ENCODE measurements at places on chromosomes 1 and 21. TPM values are rescaled to one million over a fixed set of nuclear protein-coding genes. Genes with fewer than 3 reads are reported as not detected.

OXCT2 gene
- total RNA-seq: 0.67 TPM

RNU1-4 gene
- 1,386 TPM for total RNA-seq

GRCh38 chr1:172499636-172500141 is 33.3 kb upstream of the SUCO start:
- peak; percentile 33 for DNase-seq
- no peaks in the 10 kb centered on the region for H3K27me3 ChIP-seq
- no peak overlapping the region for H3K4me3 ChIP-seq
- H3K36me3 ChIP-seq: no peaks in the 10 kb centered on the region
- H3K27ac ChIP-seq: no peak overlapping the region

DNA sequence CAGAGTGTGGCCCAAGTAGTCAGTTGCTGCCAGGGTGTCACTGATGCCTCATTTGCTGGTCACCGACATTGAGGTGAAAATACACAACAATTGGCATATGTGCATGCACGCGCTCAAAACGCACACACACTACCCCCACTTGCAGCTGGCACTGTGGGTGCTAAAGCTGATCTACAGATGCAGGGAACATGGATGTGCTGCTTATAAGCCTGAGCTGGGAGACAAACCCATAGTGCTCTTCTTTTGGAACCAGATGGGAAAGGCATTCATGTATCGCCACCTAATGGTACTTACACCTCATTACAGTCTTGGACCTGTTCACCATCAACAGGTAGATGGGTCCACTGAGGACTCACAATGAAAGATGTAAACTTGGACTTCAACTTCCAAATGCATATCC is 70.3 kb upstream of the CAMK1G start:
- peaks cover 11% of the 10 kb centered on the region for H3K27me3 ChIP-seq
- H3K27ac ChIP-seq: no peak overlapping the region
- H3K4me3 ChIP-seq: no peak overlapping the region
- H3K4me1 ChIP-seq: no peaks in the 10 kb centered on the region
- no peaks in the 10 kb centered on the region for H3K36me3 ChIP-seq

DNA sequence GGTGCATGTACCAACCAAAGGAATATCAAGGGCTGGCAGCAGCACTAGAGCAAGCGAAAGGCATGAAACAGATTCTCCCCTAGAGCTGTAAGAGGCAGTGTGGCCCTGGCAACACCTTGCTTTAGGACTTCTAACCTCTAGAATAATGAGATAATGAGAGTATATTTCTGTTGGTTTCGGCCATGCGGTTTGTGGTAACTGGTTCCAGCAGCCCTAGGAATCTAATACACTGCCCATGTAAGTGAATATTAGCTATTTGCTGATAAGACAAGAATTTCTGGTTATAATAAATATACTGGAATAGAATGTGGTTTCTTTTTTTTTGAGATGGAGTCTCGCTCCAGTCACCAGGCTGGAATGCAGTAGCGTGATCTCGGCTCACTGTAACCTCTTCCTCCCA is 199.4 kb downstream of the GABPA start:
- H3K27me3 ChIP-seq: no peaks in the 10 kb centered on the region
- no peak for DNase-seq
- peaks cover 3% of the 10 kb centered on the region for H3K36me3 ChIP-seq
- no peak overlapping the region for H3K4me3 ChIP-seq

GRCh38 chr1:87511449-87511848 is 182.8 kb downstream of the LMO4 start:
- H3K27ac ChIP-seq: no peak overlapping the region
- no peaks in the 10 kb centered on the region for H3K36me3 ChIP-seq
- H3K4me1 ChIP-seq: peaks cover 6% of the 10 kb centered on the region
- no peak overlapping the region for H3K4me3 ChIP-seq
- no peak for DNase-seq

DNA sequence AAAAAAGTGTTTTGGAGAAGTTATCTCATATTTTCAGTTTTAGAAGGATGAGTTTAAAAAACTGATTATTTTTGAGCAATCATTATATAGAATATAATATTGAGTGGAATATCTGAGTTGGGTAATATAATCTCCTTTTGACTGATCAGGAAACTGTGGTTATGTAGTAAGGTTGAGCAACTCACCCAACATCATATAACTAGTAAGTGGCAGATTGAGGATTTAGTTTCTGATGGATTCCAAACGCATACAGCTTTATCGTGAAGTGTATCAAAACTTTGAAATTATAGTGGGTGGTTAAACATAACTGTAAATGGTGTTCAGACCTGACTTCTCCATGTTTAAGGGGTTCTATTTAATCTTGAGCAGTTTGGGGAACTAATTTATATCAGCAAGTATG is 98.6 kb downstream of the OLFM3 start:
- no peaks in the 10 kb centered on the region for H3K4me1 ChIP-seq
- no peak for DNase-seq
- H3K27me3 ChIP-seq: no peaks in the 10 kb centered on the region

DNA sequence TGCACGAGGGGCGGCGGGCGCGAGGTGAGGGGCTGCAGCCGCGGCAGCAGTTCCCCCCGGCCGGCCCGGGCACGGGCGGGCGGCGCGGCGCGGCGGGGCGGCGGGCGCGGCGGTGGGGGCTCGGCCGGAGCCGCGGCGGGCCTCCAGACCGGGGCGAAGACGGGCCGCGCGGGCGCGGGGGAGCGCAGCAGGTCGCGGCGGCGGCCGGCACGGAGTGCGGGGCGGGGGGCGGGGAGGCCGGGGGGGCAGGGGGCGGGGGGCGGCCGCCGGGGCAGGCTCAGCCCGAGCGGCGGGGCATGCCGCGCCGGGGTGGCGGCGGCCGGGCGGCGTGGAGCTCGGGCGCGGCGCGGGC is 311 bp downstream of the IRF2BP2 start:
- peaks cover 37% of the 10 kb centered on the region for H3K4me1 ChIP-seq
- H3K4me3 ChIP-seq: peak overlapping the region; percentile 84
- H3K27me3 ChIP-seq: no peaks in the 10 kb centered on the region
- H3K36me3 ChIP-seq: peaks cover 36% of the 10 kb centered on the region
- H3K27ac ChIP-seq: no peak overlapping the region
- no peak for DNase-seq

DNA sequence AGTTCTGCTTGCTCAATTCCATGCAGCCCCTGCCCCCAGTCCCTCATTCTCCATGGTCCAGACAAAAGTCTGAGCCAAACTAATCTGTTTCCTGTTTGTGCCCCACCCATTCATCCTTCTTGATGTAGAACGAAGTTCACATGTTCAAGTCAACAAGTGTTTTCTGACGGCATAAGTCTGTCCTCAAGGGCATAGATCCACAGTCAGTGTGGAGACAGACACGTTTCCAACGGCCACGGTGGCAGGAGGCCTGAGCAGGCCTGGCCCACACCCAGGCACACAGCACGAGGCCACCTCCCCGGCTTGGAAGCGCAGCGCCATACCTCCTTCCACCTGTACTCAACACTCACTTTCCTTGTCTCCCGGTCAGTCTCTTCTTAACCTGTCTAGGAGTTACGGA is 16.1 kb downstream of the ADORA1 start:
- no peak overlapping the region for H3K27ac ChIP-seq
- no peaks in the 10 kb centered on the region for H3K27me3 ChIP-seq
- no peaks in the 10 kb centered on the region for H3K36me3 ChIP-seq
- no peak overlapping the region for H3K4me3 ChIP-seq
- no peak for DNase-seq
